ENCODE measurements at places on chromosomes 2 and 18.
A peak's percentile ranks its signal among the peaks of the same experiment; 100 is the strongest.

DNA sequence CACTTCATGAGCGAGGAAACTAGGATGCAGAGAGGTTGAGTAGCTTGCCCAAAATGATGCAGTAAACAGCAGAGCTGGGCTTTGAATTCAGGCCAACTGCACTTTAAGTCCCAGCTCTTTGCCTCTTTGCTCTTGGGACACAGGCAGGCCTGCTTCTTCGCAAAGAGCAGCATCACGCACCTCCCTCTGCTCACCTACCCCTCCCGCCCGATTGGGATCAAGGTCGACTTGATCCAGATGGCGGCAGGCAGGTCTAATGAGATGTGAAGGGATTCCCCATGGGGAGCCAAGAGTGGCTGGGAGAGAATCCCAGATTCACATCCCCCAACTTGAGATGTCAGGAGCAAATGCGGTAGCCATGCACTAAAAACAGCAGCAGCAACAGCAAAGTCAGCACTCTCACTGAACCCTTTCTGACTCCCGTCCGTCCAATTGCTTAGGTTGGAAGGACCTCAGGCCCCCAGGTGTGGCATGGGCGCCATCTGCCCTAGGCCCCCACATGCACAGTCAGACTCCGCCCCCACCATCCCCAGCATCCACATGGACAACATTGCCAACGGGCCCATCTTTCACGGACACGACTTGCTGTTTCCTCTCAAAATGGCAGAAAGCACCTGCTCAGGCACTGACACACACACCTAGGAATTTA is 84.3 kb upstream of the MAP4K4 start:
- no peak for DNase-seq

- DNase-seq, result no peak
Observed at GRCh38 chr18:43013486-43013885, 102.0 kb downstream of the RIT2 start.

- DNase-seq, result no peak
Observed at GRCh38 chr2:146661473-146662096, 1183.2 kb upstream of the ACVR2A start.

GRCh38 chr2:170895023-170895757 is 33.9 kb upstream of the GORASP2 start:
- no peak for DNase-seq

GRCh38 chr18:56844556-56844955 is 193.4 kb downstream of the WDR7 start:
- no peak for DNase-seq

DNA sequence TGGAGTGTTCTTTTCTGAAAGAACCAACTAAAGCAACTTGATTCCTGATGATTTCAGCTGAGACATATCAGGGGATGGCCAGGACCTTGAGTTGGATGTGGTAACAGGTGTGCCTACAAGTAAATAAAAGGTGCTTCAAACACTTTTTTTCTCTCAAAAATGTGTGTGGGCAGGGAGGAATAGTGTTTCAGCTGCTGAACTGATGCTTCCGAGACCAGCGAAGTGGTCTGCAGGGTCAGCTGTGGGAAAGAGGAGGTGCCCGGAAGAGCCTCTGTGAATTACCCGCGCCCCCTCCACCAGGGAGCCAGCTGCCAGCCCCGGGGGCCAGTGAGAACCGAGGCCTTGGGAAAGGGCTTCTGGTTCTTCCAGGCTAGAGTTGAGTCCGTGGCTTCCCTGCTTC is 249.3 kb downstream of the GBX2 start:
- no peak for DNase-seq

DNA sequence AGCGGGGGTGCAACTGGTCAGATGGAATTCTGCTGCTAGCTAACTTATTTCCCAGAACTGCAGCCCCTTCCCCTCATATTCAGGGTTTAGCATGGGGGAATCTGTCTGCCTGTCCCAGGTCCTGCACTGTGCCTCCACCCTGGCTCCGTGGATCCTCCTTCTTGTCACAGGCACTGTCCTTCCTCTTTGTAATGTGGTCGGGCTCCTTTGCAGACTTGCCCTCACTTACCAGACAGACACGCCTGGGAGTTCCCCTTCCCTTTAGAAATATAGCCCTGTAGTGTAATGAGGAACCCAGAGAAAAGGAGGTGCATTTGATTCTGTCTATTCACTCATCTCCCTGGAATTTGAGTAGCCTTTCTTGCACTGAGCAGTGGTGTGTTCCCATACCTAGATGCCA is 108.7 kb downstream of the TRIM43 start:
- no peak for DNase-seq

- DNase-seq, result peak; percentile 35
Observed at GRCh38 chr2:172087207-172087779, 2.0 kb downstream of the DLX1 start.

- no peak for DNase-seq
Observed at GRCh38 chr2:239496700-239497099, 95.9 kb upstream of the HDAC4 start.

- DNase-seq, result peak; percentile 22
Observed at GRCh38 chr2:131045286-131046027, 47.8 kb downstream of the FAM168B start.

DNA sequence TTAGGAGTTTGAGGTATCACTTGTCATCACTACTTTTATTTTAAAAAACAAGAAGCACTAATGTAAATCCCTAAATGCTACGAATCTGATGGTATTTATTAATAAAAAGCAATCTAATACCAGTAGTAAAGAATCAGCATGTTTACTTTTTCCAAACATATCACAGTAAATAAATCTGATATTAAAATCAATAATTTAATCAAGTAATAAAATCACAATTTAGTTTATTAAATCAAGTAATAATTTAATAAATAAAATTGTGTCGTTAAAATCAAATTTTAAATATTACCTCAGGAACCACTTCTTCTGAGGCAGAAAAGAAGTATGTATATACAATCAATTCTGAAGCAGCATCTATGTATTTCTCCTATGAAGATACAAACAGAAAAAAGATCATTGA is 18.0 kb downstream of the TMX3 start:
- DNase-seq, result no peak

DNA sequence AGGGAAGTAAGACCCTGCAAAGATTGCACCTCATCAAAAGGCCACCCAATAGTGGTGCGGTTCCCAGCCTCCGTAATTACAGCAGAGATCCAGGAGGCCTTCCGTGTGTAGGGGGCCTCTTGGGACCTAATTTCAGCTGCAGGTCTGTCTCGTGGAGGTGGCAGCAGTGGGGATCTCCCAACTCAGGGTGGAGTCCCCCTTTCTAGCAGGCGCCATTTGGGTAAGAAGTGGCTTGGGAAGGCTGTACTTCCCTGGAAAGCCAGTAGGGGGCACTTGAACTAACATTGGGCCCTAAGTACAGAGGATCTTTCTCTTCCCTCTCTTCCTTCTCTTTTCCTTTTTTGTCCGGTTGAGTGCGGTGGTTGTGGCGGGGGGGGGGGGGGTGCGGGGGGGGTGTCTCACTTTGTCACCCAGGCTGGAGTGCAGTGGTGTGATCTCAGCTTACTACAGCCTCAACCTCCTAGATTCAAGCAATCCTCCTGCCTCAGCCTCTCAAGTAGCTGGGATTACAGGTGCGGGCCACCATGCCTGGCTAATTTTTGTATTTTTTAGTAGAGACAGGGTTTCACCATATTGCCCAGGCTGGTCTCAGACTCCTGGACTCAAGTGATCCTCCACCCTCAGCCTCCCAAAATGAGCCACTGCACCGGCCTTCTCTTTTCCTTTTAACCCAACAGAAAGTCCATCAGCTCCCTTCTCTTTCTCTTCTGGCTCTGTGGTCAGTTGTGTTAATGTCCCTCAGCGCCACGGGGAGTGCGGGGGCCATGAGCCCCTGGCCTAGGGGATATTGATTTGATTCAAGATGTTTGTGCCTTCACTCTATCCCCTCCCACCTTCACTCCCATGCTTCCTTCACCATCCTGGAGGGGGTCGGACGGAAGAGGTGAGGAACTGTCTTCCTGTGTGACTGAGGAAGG is 32.0 kb downstream of the CENPO start:
- no peak for DNase-seq

GRCh38 chr18:2982022-2982421 is 30.9 kb downstream of the LPIN2 start:
- DNase-seq, result no peak

Data from naive thymus-derived CD8-positive, alpha-beta T cell (primary cell).